Activated CD8-positive, alpha-beta memory T cell treated with anti-CD3 and anti-CD28 coated beads for 1 hour (primary cell): ENCODE measurements at places on chromosomes 5 and 9.

DNA sequence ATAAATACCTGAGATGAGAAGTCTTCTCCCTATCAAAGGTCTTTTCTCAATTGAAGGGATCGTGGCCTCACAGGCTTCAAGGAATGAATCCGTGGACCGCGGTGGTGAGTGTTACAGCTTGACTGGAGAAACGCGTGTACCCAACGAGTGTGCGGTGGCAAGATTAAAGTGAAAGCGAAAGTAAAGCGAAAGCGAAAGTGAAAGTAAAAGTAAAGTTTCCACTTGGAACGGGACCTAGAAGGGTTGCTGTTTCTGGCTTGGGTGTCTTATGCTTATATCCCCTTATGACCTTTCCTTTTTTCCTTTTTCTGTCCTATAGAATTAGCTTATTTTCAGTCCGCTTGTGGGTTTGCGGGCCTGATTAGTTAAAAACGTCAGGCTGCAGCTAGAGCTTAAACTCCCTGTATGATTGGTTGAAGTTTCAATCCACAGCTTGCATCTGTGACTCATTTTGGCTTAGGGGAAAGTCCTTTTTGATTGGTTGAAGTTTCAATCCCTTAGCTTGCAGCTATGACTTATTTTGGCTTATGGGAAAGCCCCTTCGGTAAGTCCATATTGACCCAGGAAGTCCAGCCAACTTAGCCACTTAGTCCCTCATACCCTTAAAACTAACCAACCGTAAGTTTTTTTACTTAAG, 924.3 kb upstream of the CDH10 start:
- no peak for DNase-seq

GRCh38 chr9:715300-715699, 126.2 kb upstream of the DMRT1 start:
- no peak for DNase-seq

- DNase-seq: no peak
These were observed 48.0 kb downstream of the SARDH start for GRCh38 chr9:133690081-133690561.

- DNase-seq: no peak
These were observed 432.6 kb upstream of the SLC30A5 start for GRCh38 chr5:68661237-68661636.

- DNase-seq: peak; percentile 21
These were observed 617 bp downstream of the PPP6C start for GRCh38 chr9:125189011-125189360.

- no peak for DNase-seq
These were observed 20.2 kb upstream of the MED27 start for GRCh38 chr9:132099741-132100407.

DNA sequence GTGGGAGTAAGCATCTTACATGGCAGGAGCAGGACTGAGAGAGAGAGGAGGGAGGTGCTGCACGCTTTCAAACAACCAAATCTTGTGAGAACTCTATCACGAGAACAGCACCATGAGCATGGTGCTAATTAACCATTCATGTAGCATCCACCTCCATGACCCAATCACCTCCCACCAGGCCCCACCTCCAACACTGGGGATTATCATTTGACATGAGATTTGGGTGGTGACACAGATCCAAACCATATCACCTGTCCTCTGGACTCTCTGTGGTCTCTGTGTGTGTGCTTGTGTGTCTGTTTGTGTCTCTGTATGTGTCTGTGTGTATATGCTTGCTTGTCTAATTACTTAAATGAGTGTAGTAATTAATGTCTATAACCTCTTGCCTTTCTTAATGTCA, 31.1 kb downstream of the SEC61B start:
- no peak for DNase-seq

DNA sequence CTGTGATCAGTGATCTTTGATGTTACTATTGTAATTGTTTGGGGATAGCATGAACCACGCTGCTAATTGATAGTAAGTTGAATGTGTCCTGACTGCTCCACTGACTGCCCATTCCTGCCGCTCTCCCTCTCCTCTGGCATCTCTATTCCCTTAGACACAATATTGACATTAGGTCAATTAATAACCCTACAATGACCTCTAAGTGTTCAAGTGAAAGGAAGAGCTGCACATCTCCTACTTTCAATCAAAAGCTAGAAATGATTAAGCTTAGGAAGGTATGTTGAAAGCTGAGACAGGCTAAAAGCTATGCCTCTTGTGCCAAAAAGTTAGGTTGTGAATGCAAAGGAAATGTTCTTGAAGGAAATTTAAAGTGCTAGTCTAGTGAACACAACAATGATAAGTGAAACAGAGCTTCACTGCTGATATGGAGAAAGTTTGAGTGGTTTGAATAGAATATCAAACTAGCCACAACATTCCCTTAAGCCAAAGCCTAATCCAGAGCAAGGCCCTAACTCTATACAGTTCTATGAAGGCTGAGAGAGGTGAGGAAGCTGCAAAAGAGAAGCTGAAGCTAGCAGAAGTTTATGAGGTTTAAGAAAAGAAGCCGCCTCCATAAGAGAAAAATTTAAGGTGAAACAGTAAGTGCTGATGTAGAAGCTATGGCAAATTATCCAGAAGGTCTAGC, 12.9 kb downstream of the CLINT1 start:
- no peak for DNase-seq

GRCh38 chr9:113255438-113255837, 19.9 kb downstream of the CDC26 start:
- no peak for DNase-seq

- DNase-seq: no peak
These were observed 72.8 kb upstream of the ZNF608 start for GRCh38 chr5:124819201-124819600.
